A549 treated with GW870086 at 1 μM for 4 hours (cell line): ENCODE measurements at places on chromosomes 4 and X. TPM values are rescaled to one million over a fixed set of nuclear protein-coding genes. Genes with fewer than 3 reads are reported as not detected.

DRP2 gene
- total RNA-seq = 0.06 to 0.19 TPM (median 0.16 TPM) in 5 replicates

FRG2 gene
- 0.08 TPM in 1 of 5 replicates, not detected in the others for total RNA-seq

REELD1 gene
- total RNA-seq = not detected in 5 replicates

HSFX2 gene
- 0.17 to 0.29 TPM (median 0.22 TPM) in 3 of 5 replicates, not detected in the others for total RNA-seq

NAA11 gene
- total RNA-seq = not detected in 5 replicates
